ENCODE measurements at places on chromosomes 11 and 22. TPM values are rescaled to one million over a fixed set of nuclear protein-coding genes. Genes with fewer than 3 reads are reported as not detected.

Gene LINC01488
- total RNA-seq: not detected

Gene PANX2
- total RNA-seq: 1.0 TPM

DNA sequence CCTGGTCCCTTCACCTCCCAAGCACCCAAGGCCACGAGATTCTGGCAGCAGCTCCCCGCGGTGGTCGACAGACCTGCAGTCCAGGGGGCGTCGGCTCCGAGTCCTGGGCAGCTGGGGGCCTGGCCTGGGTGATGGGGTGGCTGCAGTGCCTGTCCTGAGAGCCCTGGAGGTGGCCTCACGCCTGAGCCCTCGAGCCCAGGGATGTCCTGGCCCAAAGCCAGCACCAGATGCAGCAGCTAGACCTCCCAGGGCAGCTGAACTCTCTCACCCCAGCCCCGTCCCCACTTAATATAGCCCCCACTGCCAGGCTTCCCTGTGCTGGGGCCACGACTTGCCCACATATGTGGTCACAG lies 6.6 kb downstream of the LMNTD2 start:
- DNase-seq: peak; percentile 74

- DNase-seq: peak; percentile 93
Observed at GRCh38 chr11:14422052-14422813, 63.2 kb upstream of the RRAS2 start.

DNA sequence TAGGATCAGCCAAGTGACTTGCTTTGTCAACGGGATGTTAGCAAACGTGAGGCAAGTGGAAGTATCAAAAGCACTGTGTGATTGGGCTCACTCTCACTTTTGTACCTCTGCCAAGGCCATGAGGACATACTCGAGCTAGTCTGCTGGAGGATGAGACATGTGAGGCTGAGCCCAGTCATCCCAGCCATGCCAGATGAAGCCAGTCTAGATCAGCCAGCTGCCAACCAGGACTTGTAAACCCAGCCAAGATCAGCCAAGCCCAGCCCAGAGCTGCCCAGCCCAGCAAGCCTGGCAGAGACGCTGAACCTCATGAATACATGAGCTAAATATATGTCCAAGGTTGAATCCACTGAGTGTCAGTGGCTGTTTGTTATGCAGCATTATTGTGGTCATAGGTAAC lies 369.7 kb downstream of the MN1 start:
- DNase-seq: no peak

Measured in kidney (tissue), 22 donors.